ENCODE measurements at places on chromosomes 6 and 20.

- peak; percentile 6 for DNase-seq
These were observed 609 bp downstream of the OGFRL1 start for GRCh38 chr6:71289039-71289801.

DNA sequence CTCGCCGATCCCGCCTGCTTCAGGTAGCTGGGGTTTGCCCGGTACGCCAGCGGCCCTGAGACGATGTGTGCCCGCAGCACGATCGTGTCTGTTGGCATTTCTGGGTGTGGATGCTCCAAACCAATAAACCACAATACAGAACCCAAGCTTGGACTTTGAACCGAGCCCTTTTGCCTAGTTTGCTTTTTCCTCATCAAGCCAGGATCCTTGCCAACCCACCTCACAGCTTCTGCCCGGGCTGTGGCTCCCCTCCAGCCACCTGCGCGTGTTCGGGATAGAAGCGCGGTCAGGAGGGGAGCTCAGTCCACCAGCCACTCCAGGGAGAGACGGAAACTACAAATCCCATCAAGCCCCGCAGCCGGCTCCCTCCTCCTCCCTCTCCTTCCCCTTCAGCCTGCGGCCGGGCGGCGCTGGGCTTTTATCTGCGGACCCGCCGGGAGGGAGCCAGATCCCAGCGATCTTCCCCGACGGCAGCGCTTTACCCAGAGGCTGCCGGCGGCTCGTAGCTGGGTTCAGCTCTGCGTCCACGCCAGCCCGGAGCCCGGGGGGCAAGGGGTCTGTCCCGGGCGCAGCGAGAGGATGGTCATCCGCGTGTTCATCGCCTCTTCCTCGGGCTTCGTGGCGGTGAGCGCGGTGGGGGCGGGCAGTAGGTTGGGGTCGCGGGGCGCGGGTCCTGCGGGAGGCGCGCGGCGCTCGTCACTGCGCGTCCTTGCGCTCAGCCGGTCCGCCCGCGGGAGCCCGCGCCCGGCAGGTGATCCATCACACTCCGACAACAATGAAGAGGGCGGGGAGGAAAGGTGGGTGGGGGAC is at the start of gene SH3BGRL2:
TSS of gene SH3BGRL2 (plus strand) at position 447 of the 810 bp plus-strand sequence. CDS start at position 580, 133 bp downstream.
- DNase-seq, result peak; percentile 21

GRCh38 chr6:37059344-37060194 is 54.1 kb downstream of the FGD2 start:
- DNase-seq, result peak; percentile 95

GRCh38 chr6:138970856-138971425 is 17.1 kb downstream of the REPS1 start:
- DNase-seq, result peak; percentile 88

- DNase-seq, result peak; percentile 28
These were observed 638 bp downstream of the BLCAP start for GRCh38 chr20:37526839-37527637.

Measured in AG10803 (cell line).